ENCODE measurements at places on chromosomes 12 and 14.

GRCh38 chr14:61160798-61161197 is 120.3 kb downstream of the TMEM30B start:
- no peak for DNase-seq

DNA sequence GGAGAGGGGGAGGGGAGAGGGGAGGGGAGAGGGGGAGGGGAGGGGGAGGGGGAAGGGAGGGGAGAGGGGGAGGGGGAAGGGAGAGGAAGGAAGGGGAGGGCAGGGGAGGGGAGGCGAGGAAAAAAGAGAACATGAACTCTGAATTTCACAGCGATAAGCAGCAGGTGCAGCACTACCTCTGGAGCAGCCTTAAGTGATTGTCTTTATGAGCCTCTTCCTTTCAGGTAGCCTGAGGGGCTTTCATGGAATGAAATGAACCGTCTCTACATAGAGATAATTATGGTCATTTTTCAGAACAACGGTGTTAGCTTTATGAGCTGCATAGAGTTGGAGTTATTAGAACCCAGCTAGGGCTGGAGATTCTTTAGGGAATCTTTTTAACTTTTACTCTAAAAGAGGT is 18.1 kb upstream of the PTCSC3 start:
- DNase-seq: no peak

- DNase-seq: no peak
Measured at GRCh38 chr12:82600379-82600778, 86.3 kb upstream of the TMTC2 start.

- peak; percentile 41 for DNase-seq
Measured at GRCh38 chr14:102966681-102967505, 44.4 kb downstream of the AMN start.

GRCh38 chr14:64246688-64247087 is 47.5 kb downstream of the ESR2 start:
- no peak for DNase-seq

GRCh38 chr14:71964716-71965115 is 32.5 kb downstream of the RGS6 start:
- DNase-seq: no peak

DNA sequence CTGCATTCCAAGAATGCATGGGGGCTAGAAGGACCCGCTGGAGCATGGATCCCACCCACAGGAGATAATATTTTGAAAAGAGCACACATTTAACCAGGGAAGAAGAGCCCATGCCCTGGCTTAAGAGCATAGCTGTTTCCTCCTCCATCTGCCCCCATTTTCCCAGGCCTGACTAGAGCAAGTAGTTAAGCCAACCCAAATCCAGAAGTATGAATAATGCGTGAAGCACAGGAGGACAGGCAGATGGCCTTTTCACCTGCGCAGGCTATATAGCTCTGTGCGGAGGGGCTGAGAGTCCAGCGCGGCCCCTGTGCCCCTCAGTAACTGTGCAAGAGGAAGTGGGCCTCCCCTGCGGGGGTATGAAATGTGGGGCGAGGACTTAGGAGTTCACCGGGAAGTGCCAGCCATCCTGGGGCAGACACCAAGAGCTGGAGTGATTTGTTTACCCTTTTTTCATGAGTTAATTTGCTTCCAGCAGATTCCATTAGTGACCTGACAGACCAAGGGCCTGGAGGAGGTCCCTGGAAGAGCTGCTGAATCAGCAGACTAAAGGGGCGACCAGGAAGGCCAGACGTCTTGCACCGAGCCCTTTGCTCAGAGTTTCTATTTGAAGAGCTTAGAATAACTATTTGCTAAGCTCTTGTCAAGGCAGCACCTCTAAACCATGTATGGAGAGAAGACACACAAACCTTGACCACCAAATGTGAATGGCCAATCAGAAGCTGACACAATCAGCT is 37.2 kb downstream of the DPF3 start:
- no peak for DNase-seq

GRCh38 chr14:77026930-77027537 is 1.5 kb downstream of the IRF2BPL start:
- DNase-seq: peak; percentile 93

DNA sequence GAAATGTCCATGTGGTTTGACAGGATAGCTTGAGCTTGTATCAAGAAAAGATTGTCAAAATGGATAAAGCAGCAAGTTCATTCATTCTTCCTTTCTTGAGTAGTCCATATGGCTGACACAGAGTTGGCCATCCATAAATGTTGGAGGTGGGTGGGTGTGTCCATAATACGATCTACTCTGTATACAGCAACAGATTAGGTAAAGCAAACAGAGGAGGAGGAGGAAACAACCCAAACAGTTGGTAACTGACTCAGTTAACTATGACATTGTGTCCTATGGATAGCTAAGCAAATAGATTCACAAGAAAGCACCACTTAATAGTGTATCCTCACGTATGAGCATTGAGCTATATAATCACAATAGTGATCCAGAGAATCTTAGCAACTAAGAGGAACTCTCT is 144.0 kb downstream of the EGLN3 start:
- no peak for DNase-seq

- DNase-seq: no peak
Measured at GRCh38 chr14:72839753-72840607, 53.9 kb downstream of the DPF3 start.

DNA sequence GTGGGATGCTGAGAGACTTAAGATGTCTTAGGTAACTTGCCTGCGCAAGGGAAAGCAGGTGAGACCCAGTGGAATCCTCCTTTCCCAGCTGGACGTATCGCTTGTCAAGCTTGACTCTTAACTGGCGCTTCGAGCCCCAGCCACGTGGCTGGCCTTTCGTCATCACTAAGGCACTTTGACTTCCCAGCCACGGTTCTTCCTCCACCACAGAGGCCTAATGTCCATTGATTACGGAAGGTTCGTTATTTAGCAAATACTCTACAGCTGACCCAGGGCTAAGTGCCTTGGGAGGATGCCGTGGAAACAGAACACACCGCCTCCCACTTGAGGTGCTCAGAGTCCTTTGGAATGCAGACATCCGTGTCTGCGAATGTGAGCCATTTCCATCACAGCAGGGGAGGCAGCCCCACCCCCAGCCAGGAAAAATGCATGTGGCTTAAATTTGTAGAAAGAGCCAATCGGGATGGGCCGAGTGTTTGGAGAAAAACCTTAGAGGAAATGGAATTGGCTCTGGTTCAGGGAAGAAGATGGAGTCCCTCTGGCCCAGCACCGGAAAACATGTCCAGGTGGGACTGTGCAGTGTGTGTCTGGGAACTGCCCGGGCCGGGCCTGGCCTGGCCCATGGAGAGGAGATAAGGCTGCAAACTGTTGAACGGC is 115.7 kb downstream of the PLXNC1 start:
- DNase-seq: no peak

DNA sequence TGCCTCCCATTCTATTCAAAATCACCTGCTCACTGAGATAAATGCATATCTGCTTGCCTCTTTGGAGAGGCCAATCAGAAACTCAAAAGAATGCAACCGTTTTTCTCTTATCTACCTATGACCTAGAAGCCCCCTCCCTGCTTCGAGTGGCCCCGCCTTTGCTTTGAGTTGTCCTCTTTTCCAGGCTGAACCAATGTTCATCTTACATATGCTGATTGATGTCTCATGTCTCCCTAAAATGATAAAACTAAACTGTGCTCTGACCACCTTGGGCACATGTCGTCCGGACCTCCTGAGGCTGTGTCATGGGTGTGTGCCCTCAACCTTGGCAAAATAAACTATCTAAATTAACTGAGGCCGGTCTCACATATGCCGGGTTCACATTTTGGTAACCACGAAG is 64.1 kb upstream of the HECTD1 start:
- DNase-seq: no peak

GRCh38 chr12:117279606-117280005 is 81.8 kb downstream of the NOS1 start:
- DNase-seq: no peak

GRCh38 chr14:23828616-23829015 is 125.0 kb upstream of the DHRS4 start:
- no peak for DNase-seq

DNA sequence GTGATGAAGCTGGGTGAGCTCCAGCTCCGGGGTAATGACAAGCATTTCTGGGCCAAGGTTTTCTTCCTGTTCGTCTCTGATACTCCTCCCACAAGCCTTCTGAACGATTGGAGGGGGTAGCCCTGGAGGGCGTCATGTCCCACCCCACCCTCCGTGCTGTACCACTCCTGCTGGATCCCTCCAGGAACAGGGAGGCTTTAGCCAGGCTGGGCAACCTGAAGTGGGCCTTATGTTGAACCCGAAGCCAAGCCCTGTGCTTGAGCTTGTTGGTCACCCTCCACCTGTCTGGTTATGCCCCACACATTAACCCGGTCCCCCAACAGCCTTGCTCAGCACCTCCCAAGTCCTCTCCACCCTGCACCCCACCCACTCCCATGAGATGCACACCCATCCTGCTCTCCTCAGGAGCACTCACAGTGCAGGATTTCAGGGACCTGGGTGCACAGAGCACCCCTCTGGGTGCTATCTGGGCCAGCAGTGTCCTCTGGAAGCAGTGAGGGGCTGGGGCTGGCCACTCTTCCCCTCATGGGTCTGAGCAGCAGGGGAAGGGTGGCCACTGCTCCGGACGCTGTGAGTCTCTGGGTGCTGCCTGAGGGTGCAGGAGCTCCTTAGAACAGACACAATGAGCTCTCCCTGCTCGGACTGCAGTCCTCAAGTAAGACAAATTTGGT is 6.8 kb upstream of the KRT83 start:
- DNase-seq: peak; percentile 68

- no peak for DNase-seq
Measured at GRCh38 chr14:88305528-88306322, 17.3 kb downstream of the KCNK10 start.

DNA sequence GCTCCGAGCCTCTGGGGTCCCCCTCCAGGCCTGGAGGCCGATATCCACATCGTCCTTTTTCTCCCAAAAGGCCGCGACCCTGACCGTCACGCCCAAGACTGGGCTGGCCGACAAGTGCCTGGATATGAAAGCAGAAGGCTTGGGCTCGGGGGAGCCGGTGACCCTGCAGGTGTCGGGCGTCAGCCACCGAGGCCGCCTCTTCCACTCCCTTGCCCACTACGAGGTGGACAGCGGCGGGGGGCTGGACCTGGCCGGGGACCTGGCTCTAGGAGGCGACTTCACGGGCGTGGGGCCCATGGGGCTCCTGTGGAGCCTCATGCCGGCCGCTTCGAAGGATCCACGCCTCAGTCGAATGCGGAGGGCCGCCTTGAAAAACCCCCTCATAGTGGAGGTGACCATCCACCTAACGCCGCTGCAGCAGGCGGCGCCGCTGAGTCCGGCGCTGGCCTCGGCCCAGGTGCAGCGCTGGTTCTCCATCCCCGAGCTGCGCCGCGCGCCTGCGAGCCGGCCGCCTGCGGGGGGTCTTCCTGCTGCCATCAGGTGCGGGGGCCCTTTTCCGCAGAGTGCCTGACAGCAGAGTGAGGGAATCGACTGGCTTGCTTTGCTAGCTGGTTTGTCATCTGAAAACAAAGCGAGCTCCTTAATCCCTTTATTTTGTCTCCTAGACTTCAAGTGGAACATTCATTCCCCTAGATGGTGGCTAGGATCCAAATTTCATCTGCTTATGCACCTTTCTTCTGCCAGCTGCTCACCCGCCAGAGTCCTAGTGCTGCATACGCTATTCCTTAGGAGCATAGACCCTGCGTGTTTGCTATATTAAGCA is 10.6 kb upstream of the DNAL1 start:
- peak; percentile 83 for DNase-seq

GRCh38 chr14:102668291-102668873 is 75.9 kb downstream of the RCOR1 start:
- DNase-seq: no peak

GRCh38 chr14:101226603-101227425 is 323.3 kb upstream of the RTL1 start:
- DNase-seq: no peak

GRCh38 chr12:95445884-95446505 is 28.0 kb upstream of the METAP2 start:
- no peak for DNase-seq

GRCh38 chr12:24922090-24922489 is 26.8 kb downstream of the BCAT1 start:
- DNase-seq: no peak

- no peak for DNase-seq
Measured at GRCh38 chr14:31194661-31195060, 12.9 kb downstream of the HECTD1 start.

GRCh38 chr12:107657621-107658020 is 28.0 kb upstream of the PWP1 start:
- DNase-seq: no peak

GRCh38 chr12:113860950-113861349 is 105.2 kb downstream of the RBM19 start:
- DNase-seq: no peak

DNA sequence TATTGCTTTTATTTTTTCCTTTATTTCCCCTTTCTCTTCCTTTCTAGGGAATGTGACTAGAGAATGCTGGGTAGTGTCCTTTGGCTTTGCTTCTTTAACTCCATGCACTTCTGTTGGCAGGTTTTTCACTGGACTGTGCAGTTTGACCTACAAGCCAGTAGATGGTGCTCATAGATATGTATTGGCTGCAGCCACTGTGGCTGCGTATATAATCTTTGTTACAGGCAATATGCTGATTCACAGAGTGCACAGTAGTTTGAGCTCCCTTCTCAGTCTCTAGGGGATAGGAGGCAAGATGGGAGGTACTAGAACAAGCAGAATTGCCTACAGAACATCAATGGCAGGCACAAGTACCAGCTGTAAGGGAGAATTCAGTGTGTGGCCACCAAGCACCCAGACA is 503.5 kb downstream of the LRFN5 start:
- no peak for DNase-seq

- DNase-seq: no peak
Measured at GRCh38 chr12:96403870-96404269, 3.6 kb upstream of the CDK17 start.

- no peak for DNase-seq
Measured at GRCh38 chr14:80726211-80726610, 215.3 kb downstream of the CEP128 start.

- DNase-seq: peak; percentile 64
Measured at GRCh38 chr14:104382361-104383087, 197.0 kb upstream of the C14orf180 start.

DNA sequence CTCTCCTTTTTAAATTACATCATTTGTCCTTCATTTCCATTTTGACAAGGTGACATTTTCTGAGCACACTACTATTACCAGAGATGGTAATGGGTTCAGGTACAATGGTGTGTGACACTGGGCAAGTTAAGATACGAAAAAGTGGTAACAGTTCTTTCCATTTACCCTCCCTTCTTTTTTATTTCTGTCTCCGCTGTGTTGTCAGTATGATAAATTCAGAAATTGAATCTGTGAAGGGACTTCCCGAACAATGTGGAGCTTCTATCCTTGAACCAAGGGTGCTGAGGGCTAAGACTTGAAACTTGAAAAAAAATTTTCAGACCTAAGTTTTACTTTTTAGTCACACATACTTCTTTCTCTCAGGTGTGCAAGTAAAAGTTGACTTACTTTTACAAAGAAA is 103.7 kb downstream of the ERC1 start:
- no peak for DNase-seq
